GM04503 (cell line): ENCODE measurements at places on chromosomes 7 and 10.

DNA sequence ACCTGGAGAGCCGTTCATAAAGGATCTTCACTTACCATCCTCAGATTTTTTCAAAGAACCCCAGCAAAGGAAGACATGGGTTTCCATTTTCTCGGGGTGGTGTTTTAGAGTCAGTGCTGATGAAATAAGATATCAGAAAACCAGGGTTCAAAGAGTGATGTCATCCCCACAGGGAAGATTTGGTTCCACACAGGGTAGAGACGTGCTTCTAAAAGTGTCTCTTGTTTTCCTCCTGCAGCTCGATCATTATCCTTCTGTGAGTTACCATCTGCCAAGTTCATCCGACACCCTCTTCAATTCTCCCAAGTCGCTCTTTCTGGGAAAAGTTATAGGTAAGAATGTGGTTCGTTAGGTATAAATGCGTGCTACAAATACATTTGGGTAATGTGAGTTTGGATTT lies 323.8 kb upstream of the C7orf33 start:
- DNase-seq = no peak

DNA sequence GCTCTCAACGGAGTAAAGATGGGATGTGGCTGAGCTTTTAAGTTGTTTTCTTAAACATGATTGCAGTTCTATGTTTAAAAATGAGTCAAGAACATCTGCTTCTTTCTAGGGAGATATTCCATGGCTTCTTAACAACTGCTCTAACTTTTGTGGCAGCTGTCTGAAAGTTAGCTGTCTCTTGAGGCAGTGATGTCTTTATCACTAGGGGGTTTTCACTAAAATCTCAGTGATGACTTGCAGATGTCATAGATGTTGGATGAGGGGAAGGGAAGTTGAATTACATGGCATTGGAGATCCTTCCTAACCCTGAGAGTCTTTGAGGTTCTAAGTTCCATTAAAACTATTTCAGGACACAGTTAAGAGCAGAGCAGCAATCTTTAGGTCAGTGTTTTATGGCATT lies 43.5 kb downstream of the PRKG1 start:
- DNase-seq = no peak

DNA sequence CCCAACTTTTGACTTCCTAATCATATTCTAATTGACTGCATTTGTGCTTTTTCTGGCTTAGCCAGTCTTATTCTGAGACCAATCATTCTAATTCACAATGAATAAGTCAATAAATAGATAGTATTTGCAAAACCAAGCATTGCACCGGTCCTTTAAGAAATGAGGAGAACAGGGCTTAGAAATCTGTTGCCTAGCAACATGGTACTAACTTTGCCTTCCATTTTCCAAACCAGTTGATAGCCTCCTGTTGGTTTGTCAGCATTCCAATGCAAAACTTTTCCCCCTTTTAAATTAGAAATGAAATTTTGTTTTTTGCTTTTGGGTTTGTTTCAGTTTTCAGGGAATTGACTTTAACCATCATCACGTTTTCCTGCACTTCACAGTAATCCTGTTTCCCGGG lies 603.5 kb upstream of the NRP1 start:
- no peak for DNase-seq

- no peak for DNase-seq
Observed at GRCh38 chr10:114245121-114245791, 6.2 kb downstream of the VWA2 start.

- DNase-seq = peak; percentile 49
Observed at GRCh38 chr7:134886353-134887057, 99.8 kb upstream of the AGBL3 start.

DNA sequence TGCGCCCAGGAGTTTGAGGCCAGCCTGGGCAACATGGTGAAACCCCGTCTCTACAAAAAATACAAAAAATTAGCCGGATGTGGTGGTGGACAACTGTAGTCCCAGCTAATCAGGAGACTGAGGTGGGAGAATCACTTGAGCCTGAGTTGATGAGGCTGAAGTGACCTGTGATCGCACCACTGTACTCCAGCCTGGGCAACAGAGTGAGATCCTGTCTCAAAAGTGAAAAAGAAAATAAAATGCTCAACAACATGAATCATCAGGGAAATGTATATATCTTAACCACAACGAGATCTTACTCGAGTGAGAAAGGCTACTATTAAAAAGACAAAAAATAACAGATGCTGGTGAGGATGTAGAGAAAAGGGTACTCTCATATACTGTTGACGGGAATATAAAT lies 72.7 kb downstream of the JMJD1C start:
- no peak for DNase-seq

- no peak for DNase-seq
Observed at GRCh38 chr10:904403-904802, 27.1 kb downstream of the LARP4B start.

- DNase-seq = no peak
Observed at GRCh38 chr10:104809288-104810090, 168.4 kb downstream of the SORCS3 start.

GRCh38 chr7:149625340-149625946 lies 127.8 kb upstream of the ZNF746 start:
- no peak for DNase-seq

DNA sequence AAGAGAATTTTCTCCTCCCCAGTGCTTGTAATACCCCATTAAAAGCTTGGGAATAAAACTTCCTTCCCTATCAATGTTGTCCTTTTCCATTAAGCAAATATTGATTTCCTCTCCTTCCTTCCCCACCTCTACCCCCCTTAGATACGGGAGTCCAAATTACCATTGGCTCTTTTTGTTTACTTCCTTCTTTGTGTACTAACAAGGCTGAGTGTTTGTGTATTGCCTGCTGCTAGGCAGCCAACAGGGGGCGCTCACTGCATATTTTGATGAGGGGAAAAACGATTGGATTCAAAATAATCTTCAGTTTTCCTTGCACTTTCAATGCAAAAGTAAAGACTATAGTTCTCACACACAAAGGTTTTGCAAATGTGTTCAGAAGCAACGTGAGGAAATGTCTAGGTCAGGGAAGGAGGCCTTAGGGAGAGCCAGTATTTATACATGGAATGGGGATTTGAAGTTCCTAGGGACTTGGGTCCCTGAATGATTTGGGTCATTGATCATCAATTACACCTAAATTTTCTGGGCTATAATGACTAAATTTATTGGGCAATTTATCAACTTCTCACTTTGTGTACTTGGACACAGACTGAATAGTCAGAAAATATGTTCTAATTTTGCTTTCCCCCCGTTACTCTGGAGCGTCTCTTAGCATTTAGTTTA lies 23.6 kb upstream of the VPS41 start:
- DNase-seq = no peak

DNA sequence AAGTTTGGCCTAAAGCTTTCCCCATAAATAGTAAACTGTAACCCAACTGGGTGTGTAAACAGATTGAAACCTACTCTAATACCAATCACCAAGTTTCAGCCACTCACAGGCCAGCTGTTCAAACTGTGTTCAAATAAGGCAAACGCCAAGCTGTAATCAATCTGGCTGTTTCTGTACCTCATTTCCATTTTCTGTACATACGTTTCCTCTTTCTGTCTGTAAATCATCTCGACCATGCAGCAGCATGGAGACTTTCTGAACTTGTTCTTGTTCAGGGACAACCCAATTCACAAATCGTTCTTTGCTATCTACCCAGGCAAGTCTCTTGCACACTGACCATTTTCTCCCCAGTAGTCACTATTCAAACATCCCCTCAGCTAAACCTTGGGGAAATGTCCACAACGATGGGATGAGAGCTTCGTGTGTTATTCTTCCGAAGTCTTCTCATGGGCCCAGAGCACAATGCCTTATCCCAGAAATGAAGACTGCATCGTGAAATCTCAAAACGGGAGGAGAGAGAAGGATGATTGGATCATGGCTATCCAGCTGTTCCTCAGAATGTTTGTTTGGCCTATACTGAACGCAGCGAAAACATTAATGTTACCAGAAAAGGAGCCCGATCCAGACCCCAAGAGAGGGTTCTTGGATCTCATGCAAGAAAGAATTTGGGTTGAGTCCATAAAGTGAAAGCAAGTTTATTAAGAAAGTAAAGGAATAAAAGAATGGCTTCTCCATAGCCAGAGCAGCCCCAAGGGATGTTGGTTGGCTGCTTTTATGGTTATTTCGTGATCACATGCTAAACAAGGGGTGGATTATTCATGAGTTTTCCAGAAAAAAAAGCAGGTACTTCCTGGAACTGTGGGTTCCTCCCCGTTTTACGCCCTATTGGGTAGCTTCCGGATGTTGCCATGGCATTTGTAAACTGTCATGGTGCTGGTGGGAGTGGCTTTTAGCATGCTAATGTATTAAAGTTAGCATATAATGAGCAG lies 86.2 kb downstream of the SLC16A9 start:
- DNase-seq = no peak

- peak; percentile 4 for DNase-seq
Observed at GRCh38 chr10:122342293-122343134, 32.0 kb upstream of the PLEKHA1 start.

DNA sequence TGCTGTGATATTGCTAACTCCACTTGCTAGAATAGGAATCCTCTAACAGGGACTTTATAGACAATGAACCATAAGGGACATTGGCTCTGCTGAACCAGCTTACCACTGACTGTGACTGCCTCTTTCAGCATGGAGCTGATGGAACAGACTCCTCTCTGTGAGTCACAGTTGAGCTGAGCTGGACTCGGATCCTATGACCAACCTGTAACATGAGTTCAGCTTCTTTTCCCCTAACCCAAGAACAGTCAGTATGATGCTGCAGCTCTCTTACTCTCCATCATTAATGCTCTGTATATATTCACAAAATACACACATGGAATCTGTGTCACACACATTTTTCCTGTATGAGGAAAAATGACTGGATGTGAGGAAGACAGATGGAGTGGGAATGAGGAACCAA lies 177.9 kb upstream of the BET1 start:
- DNase-seq = peak; percentile 55

DNA sequence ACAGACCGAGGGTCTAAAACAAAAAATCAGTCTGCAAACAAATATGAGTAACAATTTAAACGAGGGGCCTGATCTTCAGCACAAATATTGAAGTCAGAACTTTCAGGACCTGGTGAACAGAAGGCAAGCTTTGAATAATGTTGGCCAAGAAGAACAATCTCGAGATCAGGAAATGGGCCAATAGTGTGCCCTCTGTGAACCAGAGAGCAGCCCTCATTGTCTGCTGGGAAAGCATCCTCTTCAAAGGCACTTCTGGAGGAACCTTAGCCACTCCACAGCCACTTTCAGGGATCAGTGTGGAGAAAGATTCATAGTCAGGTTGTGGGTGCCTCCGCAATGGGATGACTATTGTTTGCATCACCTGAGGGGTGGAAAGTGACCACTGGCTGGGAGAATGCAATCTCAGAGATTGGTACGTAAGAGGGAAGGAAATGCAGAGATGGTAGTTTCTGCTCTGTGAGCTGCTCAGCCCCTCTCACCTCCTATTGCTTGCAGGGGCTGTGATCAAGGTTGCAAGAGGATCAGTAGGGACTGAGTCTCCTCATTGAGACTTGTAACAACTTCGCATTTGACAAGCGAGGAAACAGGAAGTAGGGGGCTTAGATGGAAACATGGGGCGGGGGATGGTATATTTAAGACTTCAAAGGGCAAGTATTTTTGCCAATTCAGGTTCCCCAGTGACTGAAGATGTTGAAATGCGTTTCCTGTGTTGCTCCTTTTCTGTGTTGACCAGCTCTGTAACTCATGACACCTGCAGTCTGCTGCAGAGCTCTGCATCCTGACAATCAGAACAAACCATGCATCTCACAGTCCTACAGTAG lies 28.4 kb upstream of the IFRD1 start:
- DNase-seq = no peak
